Activated CD4-positive, alpha-beta T cell treated with anti-CD3 and anti-CD28 coated beads, Interleukin-2, amount 50 U/mL, for 24 hours (primary cell): ENCODE measurements at places on chromosomes 1 and 21.
A peak's percentile ranks its signal among the peaks of the same experiment; 100 is the strongest.

DNA sequence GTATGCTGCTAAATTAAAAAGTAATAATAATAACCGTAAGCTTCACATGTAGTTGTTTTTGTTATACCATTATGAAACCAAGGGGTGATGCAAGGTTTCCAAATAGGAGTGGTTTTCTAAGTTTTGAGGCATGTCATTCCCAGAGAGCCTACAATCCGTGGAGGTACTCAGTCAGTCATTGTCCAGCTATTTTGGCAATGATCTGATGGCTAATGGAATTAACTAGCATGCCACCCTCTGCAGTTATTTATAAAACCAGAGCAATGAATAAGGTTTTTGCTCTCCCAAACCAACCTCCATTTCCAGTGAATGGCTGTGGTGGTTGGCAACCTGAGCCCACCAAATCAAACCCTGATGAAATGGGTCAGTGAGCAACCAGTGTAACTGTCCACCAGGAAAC, 106.4 kb downstream of the TBX15 start:
- DNase-seq: no peak

DNA sequence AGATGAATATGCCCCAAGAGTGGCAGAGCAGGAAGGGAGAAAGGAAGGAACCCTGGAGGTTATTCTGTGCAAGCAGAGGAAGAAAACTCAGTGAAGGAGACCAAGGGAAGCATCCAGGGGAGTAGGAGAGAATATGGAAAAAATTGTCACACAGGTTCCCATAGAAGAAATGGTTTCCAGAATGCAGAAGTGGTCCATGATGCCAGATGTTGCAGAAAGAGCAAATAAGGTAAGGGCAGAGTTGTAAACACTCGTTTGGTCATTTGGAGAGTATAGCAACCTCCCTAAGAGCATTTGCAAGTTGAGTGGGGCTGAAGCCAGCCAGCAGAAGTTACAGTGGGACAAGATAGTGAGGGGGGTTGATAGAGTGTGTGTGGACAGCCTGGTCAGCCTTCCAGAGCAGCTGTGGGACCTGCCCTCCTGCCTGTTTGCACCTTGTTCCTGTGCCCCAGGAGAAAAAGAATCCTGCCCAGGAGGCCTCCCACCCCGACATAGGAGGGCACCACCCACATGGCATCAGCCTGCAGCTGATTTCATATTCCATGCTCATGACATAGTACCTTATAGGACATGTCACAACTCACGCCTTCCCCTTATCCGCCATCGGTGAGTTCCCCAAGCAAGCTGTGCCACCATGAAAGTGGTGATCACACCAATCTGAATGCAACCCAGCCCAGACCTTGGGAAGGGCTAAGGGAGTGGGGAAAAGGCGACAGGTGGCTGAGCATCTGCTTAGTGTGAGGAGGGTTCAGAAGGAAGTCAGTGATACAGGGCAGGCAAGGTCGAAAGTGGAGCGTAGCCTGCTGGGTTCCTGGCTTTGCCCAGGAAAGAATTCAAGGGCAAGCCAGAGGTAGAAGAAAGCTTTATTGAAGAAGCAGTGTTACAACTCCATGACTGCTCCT, 8.2 kb upstream of the NEK2 start:
- no peak for DNase-seq

GRCh38 chr1:214124915-214125314, 137.1 kb downstream of the PROX1 start:
- DNase-seq: no peak

DNA sequence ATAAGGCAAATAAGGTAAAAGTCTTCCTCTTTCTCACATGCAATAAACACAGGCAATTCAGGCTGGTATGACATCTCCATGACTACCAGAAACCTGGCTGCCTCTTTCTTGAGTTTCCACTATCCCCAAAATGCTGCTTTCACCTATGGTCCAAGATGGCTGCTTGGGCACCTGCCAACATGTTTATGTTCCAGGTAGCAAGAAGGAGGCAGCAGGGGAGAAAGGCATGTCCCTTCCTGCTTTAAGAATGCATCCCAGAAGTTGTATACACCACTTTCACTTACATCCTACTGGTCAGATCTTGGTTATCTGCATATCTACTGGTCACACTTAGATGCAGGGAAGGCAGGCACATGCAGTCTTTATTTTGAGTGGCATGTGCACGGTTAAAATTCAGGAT, 19.4 kb upstream of the ACOT11 start:
- no peak for DNase-seq

DNA sequence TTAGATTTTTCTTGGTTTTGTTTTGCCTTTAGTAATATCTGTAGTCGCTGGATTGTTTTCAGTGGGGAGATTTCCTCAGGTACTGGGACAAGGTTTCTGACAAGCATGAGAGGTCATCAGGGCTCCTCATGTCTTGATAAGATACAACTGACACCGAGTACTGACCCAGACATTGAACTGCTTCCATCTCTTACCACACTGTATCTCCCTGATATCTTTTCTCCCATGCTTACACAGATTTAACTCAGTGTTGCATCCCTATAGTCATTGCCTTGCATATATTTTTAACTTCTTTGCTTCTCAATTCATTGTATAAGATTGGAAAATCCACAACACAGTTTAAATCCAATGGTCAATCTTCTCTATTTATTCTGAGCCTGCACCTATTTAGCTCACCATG, 12.4 kb upstream of the CYB5R1 start:
- DNase-seq: no peak

DNA sequence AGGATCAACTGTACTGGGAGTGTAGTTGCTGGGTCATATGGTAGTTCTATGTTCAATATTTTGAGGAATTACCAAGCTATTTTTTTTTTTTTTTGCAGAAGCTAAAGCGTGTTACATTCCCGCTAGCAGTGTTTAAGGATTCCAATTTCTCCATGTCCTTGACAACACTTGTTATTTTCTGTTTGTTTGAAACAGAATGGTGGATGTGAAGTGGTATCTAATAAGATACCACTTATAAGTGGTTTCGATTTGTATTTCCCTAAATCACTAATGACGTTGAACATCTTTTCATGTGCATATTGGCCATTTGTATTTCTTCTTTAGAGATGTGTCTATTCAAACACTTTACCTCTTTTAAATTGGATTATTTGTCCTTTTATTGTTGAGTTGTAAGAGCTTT, 112.2 kb downstream of the DISP1 start:
- DNase-seq: no peak

DNA sequence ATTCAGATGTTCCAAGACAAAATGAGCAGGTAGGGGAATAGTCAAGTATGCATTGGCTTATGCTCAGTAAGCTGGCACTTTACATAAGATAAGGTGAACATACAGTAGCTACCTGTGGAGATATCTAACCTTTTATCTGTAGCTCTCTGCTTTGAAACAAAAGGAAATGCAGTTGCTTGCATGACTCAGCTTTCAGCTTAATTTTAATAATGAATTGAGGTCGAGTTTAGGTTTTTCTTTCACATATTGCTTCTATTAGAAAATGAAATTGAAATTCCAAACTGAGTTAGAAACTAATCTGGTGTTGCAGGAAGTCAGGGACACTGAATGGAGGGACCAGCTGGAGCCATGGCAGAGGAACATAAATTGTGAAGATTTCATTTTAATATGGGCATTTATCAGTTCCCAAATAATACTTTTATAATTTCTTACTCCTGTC, 8.3 kb downstream of the FRRS1 start:
- no peak for DNase-seq

- DNase-seq: no peak
Observed at GRCh38 chr1:109181085-109181806, 32.5 kb upstream of the SARS1 start.

DNA sequence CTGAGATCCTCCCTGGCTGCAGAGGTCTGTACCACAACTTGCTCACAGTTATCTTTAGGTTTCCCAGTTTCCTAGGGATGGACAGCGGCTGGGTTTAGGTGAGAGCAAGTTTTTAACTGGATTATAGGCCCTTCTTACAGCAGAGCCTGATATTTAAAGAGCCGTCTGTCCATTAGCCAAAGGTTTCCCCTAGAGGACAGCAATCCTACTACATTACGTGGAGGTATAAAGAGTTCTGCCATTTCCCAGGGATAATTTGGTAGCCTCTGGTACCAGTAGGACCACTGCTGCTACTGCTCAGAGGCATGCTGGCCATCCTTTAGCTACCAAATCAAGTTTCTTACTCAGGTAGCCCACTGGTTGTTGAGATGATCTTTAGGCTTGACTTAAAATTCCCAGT, 21.9 kb upstream of the FCGR2A start:
- no peak for DNase-seq

GRCh38 chr1:88744142-88744541, 60.1 kb downstream of the PKN2 start:
- DNase-seq: no peak

- no peak for DNase-seq
Observed at GRCh38 chr1:3548895-3549294, 62.4 kb downstream of the MEGF6 start.

DNA sequence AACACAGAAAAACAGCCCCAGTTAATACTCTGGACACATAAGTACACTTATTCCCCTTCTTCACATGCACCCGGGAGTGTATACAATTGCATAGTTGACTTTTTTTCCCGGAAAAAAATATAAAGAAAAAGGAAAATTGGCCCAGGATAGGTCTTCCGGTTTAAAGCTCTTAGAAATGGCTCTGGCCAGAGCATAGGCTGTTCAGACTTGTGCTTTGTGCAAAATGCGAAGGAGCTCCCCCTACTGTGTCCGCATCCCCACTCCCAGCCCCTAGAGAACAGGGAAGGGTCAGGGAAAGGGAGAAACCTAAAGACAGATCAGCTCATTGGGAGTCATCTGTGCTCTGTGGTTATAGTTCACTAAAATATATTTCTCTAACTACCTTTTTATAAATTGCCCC, 5.5 kb upstream of the MTMR11 start:
- no peak for DNase-seq

DNA sequence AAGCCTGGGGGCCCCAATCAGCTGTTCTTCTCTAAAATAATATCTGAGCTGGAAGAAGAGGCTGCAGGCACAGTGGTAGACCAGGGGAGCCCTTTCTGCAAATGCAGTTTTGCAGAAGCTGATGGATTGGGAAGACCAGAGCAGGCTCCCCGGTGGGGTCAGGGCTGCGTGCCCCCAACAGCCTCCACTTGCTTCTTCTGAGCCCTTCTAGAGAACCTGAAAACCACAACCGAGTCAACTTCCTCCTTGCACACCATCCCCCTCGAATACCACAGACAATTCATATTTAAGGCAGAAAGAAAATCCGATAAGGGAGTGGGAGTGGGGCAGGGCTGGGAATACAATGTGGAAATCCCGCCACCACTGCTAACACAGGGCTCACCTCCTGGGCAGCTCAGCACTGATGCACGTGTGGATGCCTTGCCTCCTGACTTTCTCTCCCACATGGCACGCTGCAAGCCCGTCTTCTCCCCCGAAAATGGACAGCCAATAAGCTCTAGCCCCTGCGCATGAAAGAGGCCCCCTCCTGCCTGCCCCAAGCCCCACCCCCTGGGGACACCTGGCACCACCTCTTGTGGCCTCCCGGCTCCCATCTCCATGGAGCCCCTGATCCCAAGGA, 25.4 kb upstream of the ALDH4A1 start:
- DNase-seq: peak; percentile 48

DNA sequence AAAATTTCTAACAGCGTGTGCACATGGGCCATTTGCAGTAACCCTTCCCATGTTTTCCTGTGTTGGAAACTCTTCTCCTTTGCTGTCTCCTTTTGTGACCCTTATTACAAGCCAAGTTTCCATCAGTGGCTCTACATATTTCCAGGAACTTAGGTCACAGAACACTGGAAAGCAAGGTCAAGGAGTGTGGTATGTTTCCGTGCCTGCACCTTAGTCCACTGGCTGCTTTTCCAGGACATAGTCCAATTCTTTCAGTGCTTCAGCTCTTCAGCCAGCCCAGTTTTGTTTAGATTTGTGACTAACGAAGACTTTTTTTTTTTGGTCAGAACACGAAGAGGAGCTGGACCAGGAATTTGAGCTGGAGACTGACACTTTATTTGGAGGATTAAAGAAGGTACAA, 33.8 kb downstream of the HHAT start:
- DNase-seq: no peak

DNA sequence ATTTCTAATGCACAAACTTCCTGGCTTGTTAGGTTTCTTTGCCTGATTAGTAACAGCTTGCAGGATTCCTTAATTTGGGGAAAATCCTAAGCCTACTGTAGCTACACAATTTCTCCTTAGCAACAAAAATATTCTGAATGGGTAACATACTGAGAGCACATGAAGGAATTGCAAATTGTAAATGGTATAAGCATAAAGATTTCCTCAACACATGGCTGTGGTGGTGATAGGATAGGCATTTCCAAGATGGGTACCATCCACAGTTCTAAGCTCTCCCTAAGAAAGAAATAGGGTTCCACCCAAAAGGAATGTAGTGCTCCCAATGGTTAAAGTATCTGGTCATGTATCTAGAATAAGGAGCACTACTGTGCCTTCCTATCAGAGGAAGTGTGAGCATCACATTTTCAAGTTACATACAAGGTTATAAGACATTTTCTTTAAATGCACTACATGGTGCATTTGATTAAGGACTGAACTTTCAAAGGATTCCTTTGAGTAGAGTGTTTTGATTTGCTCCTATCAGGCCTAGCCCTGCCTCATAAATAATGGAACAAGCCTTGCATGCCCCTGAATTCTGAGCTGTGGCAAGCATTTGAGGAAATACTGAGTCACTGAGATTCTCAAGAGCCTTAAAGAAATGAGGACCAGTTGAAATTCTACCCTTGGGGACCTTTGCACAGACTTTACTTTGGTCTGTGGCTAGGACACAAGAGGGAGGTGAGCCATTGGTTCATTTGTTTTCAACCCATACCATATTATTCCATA, 286.4 kb downstream of the PTBP2 start:
- no peak for DNase-seq

DNA sequence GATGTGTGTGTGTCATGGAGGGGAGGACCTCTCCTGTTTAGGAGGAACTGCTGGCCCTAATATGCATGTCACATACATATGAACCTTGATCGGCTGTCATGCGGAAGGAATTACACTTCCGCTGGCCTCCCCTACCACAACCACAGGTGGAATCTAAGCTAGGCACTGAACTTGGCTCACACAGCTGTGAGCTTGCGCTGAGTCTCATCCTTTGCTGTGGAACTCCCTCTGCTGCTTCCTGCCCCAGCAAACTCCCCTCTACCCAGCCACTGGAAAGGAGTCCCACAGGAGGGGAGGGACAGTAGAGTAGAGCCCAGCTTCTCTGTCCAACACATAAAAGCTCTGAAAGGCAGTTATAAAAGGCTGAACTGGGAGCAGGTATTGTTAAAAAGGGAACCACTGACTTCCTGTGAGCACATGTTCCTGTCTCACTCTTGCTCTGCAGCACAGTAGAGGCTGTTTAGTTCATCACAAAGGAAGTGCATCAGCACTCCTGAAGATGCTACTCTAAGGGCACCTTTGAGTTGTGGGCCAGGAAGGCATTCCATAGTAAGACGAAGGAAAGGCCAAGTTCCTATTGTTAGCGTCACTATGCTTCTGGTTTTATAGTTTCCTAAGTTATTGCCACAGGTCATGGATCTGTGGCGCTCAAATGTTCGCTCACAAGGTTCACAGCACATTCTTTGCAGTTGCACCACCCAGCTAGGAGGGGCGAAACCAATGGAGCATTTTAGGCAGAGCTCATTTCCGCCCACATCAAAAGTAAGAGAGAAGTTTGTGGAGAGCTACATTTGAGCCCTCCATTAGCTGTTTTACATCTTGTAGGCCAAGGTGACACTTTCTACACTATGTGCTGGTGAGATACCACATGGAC, 17.7 kb upstream of the PTPRC start:
- peak; percentile 62 for DNase-seq

- no peak for DNase-seq
Observed at GRCh38 chr1:2969011-2969844, 52.0 kb upstream of the ACTRT2 start.

- DNase-seq: no peak
Observed at GRCh38 chr1:165397944-165398343, 41.4 kb upstream of the LMX1A start.
